ENCODE measurements at places on chromosomes 4 and X.

DNA sequence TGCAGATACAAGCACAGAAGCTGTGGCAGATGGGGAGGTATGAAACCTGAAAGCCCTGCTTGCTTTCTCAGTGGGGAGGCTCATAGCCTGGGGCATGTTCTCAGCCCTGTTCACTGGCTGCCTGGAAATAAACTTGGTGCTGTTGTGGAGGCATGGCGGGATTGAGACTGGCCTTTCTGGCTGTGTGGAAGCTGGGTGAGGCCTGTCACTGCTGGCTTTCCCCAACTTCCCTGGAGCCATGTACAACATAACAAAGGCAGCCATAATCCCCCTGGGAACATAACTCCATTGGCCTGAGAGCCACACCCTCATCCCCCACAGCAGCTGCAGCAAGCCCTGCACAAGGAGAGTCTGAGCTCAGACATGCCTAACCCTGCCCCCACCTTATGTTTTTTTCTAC lies 237.7 kb upstream of the TLL1 start:
- no peak for DNase-seq

GRCh38 chr4:114229706-114230105 lies 250.3 kb upstream of the ARSJ start:
- no peak for DNase-seq

DNA sequence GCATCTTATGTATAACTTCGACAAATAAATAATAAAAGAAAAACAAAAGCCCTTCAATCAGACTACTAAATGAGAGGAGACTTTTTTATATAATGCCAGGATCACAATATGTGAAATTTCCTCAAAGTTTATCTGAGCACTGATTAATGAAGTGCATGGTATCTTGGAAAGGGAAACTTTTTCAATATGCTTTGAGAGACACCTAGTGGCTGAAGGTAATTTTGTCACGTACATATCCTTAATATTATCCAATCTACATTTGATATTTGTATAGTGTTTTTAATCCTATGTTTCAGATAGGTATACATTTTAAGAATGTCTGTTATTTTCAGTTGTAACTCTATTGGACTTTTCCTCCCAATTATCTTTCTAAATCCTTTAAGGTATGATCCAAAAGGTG lies 146.8 kb downstream of the KLHL4 start:
- DNase-seq: peak; percentile 64

DNA sequence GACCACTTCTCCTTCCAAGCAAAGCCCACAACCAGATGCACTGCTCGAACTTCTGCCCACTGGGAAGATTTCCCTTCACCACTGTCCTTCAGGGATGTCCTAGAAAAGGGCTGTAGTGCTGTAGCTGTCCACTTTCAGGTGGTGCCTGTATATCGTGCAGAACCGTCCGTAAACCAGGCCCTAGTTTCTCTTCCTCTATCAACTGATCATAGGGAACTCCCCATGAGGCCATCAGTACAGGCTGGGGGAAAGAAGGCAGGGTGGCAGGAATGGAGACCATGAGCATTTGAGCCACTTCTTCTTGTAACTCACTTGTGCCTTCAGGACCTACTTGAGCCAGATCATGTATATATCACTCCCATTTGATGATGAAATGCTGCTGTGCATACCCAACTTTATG lies 57.3 kb upstream of the FAM9B start:
- no peak for DNase-seq

DNA sequence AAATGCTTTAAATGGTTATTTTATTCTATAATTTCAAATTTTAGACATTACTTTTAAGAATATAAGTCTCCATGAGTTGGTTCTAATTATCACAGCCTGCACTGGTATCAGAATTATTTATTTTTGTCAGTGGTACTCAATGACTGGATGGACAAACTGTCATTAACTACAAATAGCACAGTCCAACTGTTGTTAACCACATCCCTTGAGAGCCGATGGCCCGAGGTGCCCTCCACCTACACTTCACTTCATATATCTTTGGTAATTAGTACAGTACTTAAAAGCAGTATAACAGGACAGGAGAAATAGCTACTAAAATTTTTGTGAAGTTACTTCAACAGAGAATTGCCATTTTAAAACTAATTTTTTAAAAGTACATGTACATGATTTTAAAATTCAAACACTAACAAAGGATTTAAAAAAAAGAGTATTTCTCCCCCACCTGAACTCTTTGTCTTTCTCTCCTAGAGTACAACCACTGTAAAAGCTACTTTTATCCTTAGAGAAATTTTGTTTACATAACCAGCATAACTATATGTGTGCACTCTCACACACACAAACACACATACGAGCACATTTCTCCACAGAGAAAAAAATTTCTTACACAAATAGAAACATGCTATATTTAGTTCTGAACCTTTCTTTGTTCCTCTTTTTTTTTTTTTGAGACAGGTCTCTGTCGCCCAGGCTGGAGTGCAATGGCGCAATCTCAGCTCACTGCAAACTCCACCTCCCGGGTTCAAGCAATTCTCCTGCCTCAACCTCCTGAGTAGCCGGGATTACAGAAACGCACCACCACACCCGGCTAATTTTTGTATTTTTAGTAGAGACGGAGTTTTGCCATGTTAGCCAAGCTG lies 6.5 kb downstream of the TIFA start:
- DNase-seq: no peak

GRCh38 chr4:40909363-40909876 lies 159.7 kb downstream of the NSUN7 start:
- peak; percentile 98 for DNase-seq

- no peak for DNase-seq
Observed at GRCh38 chr4:98125585-98125984, 17.7 kb downstream of the STPG2 start.

DNA sequence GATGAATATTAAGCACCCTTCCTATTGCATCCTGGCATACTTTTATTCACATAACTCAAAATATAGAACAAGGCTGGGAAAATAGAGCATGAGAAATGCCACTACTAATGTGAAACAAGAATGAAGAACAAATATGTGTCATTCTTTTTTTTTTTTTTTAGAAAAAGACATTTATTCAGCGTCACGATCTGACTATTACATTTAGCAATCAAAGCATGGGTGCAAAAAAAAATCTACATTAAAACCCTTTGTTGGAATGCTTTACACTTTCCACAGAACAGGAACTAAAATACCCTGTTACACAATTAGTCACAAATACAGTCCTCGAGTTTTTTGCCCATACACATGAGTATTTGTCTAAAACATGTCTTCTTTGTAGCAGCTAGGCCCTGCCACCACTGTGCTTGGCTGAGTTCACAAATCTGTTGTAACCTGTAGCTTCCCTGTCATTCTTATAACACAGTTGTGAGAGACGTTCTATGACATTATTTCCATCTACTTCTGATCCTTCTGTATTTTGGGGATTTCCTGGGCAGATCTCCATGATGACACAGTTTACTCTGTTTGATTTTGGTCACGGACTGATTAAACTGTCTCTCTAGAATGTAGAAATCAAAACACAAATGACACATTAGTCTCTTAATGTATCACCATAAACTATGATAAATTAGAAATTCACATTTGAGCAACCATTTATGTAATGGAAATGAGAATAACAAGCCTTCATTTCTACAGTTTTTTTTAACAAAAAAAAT lies 9.4 kb upstream of the TET2 start:
- DNase-seq: no peak

DNA sequence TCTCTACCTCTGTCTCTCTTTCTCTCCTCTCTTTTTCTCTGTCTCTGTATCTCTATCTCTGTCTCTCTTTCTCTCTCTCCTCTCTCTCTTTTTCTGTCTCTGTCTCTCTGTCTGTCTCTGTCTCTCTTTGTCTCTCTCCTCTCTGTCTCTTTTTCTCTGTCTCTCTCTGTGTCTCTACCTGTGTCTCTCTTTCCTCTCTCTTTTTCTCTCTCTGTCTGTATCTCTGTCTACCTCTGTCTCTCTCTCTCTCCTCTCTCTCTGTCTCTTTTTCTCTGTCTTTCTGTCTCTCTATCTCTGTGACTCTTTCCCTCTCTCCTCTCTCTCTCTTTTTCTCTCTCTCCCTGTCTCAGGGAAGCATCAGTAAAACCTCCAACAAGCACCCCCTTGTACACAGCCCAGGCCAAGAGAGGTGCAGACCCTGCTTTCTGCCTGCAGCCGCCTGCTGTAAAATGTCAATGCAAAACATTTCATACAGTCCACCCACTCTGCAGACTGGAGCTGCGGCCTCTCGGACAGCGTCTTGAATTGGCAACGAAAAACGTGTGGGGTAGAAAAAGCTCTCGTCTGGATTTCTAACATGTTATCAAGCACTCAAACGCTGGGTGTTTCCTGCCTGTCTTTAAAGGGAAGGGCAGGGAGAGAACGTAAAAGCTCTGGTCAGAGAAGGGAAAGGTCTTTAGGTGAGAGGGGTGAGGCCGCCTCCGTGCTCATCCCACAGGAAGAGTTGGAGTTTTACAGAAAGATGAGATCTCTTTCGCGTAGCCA lies 3.7 kb upstream of the SHOX start:
- DNase-seq: no peak

GRCh38 chr4:187071946-187072600 lies 348.4 kb upstream of the FAT1 start:
- DNase-seq: no peak

GRCh38 chrX:103258275-103258674 lies 3.3 kb upstream of the TCEAL8 start:
- no peak for DNase-seq

DNA sequence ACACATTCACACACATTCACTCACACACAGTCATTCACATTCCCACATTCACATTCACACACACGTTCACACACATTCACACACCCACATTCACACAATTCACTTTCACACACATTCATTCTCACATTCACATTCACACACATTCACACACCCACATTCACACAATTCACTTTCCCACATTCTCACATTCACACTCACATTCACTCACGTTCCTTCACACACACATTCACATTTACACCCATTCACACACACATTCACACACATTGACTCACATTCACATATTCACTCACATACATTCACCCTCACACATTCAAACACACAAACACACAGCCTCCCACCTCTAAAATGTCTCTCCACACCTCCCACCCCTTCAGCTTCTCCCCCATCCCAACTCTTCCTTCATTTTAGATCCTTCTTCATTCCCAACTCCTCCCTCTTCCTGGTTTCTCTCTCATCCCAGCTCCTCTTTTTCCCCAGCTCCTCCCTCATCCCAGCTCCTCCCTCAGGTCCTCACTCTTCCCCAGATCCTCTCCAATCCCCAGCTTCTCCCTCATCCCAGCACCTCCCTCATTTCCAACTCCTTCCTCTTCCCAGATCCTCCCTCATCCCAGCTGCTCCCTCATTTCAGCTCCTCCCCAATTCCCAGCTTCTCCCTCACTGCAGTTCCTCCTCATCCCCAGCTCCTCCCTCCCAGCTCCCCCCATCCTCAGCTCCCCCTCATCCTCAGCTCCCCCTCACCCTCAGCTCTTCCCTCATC lies 111.0 kb downstream of the FAM53A start:
- DNase-seq: no peak

DNA sequence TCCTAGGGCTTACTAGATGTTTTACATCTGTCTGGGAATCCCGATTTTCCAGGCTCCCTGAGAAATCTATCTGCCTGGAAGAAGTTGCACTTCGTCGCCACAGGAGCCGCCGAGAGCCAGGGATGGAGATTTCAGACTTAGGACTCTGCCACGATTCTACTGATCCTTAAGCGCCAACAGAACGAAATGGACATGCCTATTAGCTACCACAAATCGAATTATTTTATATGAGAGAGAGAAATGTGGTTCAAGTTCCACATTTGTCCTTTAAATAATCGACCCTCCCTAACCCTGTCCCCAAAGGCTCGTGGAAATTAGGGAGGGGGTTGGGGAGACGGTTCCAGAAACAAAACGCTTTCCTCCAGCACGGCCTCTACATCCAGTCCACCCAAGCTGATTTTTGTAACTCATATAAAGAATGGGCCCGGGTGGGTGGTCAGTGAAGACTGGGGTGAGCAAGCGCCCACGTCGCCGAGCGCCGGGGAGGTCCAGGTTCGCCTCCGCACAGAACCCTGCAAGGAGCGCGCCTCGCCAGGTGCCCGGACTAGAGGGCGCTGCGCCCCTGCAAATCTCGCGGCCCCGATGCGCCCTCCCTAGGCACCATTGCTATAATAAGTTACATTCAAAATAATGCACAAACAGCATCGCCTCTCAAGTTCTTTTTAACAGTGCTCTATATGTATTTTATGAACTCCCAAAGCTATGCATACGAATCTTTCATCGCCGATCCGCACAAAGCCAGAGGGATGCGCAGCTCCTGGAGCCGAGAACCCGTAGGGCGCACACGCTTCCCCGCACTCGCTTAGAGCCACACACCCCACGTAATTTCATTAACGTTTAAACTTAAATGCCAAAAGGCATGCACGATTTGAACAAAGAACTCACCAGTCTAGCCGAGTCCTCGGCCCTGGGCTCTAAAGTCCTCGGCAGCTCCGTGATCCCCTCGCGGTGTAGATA lies 2.1 kb upstream of the FAT1 start:
- peak; percentile 72 for DNase-seq

DNA sequence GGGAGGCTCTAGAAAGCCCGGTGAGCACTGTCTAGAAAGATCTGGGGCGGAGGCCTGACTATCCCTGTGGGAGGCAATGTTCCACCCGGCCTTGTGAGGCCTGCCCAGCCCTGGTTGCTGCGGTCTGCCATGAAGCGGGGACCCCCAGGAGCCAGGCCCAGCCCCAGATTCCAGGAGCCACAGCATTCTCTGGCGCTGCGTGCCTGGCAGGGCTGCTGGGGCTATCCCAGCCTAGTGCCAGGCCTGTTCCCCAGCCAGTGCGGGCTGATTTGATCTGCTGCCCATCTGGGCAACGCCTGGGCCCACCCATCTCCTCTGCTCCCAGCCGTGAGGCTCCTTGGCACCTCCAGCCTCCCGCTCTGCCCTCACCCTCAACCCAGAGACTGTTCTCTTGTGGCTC lies 19.6 kb downstream of the ATP2B3 start:
- no peak for DNase-seq

GRCh38 chrX:153226344-153227185 lies 47.5 kb downstream of the MAGEA1 start:
- DNase-seq: no peak

- DNase-seq: no peak
Observed at GRCh38 chr4:48380583-48381167, 39.3 kb downstream of the SLAIN2 start.

DNA sequence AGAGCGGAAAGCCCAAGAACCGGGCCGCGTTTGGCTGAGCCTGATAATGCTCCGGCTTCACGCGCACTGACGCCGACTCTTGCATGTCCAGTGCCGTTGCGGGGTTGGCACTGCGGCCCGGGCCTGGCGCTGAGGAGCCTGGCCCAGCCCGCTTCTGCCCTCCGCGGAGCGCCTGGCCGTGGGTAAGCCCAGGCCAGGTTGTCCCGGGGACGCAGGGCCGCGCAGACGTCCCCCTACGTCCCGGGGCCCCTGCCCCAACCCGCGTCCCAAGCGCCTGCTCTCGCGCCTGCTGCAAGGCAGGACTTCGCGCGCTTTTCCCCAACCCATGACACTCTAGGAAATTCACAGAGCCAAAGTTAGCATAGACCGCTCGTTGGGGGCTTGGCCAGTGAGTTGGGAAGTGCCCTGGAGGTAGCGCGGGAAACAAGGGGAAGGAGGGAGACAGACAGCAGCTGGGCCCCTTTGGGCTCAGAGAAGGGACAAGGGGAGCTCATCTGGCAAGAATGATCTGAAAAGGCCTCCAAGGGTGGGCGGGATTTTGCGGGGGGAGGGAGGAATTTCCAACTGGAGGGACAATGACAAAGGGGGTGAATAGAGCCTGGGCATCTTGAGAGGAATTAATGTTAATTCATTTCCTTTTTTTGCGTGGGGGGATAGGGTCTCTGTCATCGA lies 665 bp upstream of the LRPAP1 start:
- no peak for DNase-seq

- no peak for DNase-seq
Observed at GRCh38 chr4:32858971-32859370, 2138.8 kb downstream of the PCDH7 start.

GRCh38 chr4:109945056-109945455 lies 32.4 kb downstream of the EGF start:
- DNase-seq: no peak

All from endothelial cell of umbilical vein (primary cell).